Stimulated activated CD4-positive, alpha-beta T cell treated with anti-CD3 and anti-CD28 coated beads, Interleukin-1b, Interleukin-23, amount 100 ng/mL, for 24 hours (primary cell): ENCODE measurements at places on chromosomes 6 and 20.

- no peak for DNase-seq
These were observed 30.3 kb upstream of the TMEM181 start for GRCh38 chr6:158529629-158530028.

DNA sequence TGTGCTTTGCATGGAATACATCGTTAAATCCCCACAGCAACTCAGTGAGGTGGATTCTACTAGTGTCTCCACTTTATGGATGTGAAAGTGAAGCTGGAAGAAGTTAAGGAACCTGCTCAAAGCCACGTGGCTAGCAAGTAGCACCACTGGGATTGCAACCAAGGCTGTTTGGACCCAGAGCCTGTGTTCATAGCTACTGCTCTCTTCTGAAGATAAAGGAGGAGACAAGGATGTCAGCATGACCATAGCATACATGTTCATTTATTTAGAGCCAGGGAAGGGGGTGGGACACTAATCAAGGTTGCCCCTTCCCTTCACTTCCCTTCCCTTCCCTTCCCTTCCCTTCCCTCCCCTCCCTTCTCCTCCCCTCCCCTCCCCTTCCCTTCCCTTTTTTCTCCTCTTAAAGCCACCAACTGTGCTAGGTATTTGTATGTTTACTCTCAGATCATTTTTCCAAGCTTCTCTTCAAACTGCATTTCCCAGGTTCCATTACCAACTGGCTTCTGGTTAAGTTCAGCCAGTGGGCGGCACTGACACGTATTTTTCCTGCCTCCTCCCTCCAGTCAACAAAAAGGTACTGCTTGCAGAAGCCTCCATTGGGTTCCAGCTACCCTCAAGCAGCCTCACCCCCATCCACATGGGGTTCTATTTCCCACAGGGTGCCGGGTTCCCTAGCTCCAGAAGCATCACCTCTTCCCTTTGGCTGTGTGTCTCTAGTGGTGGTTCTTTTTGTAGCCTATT, 134.9 kb downstream of the BCAS1 start:
- DNase-seq = no peak

GRCh38 chr20:38286586-38287531, 17.1 kb upstream of the BPI start:
- no peak for DNase-seq

DNA sequence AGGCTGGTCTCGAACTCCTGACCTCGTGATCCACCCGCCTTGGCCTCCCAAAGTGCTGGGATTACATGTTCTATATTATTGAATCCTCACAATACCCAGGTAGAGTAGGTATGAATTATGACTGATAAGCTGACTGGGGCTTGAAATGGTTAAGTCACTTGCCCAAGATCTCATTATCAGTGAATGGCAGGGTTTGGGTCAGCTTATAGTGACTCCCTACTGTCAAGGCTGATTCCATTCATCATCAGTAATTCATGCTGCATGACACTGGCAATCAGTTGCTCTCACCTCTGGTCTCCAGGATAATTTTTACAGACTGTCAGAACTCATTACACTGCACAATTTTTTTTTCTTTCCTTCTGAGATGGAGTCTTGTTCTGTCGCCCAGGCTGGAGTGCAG, 127.6 kb downstream of the KIF13A start:
- DNase-seq = no peak

DNA sequence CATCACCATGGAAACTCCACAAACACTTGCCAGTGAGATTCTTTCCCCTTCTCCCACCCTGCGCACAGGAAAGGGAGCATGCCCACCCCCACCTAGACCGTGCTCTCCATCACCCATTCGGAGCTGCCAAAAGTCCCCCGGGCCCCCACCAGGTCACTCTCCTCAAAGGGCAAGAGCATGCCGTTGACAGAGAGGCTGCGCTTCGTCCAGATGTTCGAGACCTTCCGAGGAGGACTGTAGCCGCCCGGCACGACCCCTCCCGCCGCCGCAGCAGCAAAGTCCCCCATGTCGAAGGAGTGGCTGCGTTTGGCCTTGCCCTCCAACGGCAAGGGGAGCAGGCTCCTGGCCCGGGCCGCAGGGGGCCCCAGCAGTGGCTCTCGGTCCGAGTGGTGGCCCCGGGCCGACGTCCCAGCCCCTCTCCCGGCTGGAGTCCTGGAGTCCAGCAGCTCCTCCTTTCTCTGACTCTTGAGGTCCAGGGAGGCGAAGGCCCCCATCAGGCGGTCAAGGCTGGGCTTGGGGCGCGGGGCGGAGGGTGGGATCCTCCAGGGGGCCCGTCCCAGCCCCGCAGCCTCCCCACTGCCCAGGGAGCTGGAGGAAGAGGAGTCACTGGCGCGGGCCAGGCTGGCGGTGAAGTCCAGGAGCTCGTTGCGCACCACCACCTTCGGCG, 195.2 kb downstream of the LRFN2 start:
- DNase-seq = no peak

DNA sequence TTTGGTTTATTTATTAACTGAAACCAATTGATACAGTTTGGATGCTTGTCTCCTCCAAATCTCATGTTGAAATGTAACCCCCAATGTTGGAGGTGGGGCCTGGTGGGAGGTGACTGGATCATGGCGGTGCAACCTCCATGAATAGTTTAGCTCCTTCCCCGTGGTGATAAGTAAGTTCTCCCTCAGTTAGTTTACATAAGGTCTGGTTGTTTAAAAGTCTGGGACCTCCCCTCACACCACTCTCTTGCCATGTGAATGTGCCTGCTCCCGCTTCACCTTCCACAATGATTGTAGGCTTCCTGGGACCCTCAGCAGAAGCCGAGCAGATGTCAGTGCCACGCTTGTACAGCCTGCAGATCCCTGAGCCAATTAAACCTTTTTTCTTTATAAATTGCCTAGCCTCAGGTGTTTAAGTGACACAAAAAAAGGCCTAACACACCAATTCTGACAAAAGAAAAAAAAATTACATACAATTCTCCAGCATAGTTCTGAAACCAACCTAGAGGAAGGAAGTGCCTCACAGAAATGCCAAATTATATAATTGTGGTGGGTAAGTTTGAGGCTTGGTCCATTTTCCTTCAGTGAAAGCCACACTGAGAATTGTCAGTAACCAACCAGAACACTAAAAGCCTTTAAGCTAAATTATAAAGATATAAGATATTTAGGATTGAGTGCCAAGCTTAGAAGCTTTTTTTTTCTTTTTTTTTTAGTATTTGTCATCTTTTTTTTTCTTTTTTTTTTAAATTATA, 15.0 kb downstream of the MAP7 start:
- DNase-seq = no peak

DNA sequence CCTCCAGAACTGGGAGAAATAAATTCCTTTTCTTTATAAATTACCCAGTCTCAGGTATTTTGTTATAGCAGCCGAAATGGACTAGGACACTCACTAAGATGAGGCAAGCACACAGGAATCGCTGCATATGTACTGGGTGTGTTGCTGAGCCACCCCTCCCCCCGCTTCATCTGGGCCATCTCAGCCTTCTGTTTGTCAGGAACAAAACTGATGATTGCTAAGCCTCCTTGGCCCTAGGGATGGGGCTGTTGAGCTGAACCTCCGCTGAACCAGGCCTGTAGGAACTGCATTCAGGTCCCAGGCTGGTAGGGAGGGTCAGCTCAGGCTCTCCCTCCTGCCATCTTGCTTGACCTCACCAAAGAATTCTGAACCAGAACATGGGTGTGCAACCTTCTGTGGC, 108.6 kb downstream of the MAP3K7 start:
- no peak for DNase-seq

GRCh38 chr6:158739673-158740072, 79.5 kb downstream of the EZR start:
- DNase-seq = no peak

- DNase-seq = no peak
These were observed 51.2 kb upstream of the GPR31 start for GRCh38 chr6:167208819-167209576.

GRCh38 chr6:132964101-132964867, 149.9 kb downstream of the RPS12 start:
- no peak for DNase-seq

DNA sequence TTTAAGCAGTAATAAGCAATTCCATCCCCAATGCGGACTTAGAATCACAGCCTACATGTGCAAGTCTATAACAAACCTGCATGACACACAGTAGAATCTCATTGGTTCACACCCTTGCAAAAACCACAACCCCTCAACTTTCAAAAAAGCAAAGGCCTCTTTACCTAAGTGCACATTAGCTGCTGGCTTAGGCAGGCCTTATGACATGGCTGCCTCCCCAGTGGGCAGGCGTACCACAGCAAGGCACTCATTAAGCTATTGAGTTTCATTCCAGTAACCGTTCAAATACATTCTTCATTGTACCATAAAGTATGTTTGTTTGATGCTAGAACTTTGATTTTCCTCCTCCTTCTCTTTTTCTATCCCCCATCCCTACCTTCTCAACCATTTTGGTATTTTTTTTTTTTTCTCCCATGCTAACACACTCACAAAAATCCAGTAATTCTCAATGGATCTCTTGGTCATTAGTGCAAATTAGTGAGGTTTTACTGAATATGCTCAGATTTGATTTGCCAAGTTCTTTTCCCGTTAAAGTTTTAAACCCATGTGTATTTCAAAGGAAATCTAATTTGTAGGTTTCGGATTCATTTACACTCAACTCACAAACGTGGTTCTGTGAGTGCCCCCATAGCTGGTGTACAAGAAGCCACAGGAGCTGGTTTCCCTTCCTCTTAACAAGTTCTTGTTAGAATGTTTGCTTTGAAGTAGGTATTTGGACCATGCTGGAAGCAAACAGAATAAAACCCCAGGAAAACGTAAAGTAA, 460.4 kb upstream of the RUNX2 start:
- DNase-seq = no peak

GRCh38 chr6:169984181-169985120, 233.0 kb downstream of the ERMARD start:
- no peak for DNase-seq

GRCh38 chr6:52511572-52512151, 65.2 kb downstream of the TRAM2 start:
- DNase-seq = no peak

GRCh38 chr6:88454658-88455057, 288.5 kb upstream of the CNR1 start:
- DNase-seq = no peak

DNA sequence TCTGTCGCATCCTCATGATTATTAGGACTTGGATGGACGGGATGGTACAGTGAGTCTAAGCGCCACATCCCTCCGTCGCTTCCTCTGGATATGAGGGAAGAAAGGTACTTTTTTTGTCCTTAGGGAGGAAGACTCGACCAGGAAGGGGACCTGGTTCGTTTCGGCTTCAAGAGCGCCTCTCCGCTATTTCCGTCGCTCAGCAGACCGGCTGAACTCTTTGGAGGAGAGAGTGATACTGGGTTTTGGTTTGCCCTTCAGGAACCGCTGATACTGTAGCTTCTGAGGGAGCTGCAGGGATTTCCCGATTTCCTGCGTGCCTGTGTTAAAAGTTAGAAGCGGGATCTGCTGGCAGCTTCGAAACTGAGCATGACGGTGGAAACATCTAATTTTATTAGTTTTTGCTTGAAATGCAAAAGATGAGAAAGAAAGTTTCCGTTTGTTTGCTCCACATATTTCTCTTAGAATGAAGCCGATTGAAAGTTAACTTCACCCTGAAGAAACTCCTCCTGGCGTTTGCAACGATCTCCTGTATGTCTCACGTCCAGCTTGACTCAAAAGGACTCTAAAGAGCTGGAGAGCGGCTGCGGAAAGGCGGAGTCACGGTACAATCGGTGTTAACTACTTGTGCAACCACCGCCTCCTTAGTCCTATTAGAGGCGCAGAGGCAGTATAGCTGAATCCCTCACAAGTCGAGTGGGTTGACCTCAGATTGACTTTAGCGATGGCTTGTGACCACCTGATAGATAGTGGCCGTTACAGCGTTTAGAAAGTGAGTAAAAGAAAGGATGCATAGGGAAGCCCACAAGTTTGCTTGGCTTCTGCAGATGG, 129.4 kb downstream of the TRIM27 start:
- DNase-seq = no peak

GRCh38 chr20:56348746-56349145, 10.0 kb upstream of the FAM210B start:
- DNase-seq = no peak

GRCh38 chr20:50208085-50208491, 17.5 kb downstream of the CEBPB start:
- no peak for DNase-seq

DNA sequence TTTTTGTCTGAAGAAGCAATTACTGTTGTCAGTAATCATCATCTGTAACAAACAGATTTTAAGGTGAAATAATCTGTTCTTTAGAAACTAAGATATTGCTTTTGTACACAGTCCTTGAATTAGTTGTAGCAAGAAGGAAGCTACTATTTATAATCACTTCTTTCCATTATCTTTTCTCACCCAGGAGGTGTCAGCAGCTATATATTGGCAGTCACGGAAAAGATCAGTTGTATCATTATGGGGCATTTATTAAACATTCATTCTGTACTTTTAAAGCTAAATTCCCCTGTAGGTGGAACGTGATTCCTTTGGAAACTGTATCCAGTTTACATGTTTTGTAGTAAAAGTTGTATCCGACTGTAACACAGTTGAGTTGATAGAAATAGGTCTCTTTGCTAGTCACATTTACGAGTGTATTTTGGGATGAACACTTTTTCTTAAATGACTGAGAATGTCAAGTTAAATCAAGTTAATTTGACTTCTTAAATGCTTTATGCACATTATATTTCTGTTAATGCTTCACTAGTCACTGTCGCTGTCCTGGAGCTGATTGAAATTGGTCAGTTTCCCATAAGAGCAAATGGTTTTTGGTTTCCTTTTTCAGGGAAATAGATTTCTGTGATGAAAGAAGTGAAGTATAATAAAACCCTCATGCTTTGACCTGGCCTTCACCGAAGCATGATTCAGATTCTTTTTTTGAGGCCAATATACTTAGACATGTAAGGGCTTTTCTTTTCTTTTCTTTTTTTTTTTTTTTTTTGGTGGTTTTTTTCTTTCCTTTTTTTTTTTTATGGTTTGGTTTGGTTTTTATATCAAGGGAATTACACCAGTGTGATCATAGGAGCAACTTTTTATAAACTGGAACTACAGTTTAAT, 5.1 kb downstream of the QKI start:
- no peak for DNase-seq

- DNase-seq = no peak
These were observed 115.2 kb upstream of the ARMC2 start for GRCh38 chr6:108733051-108733450.

DNA sequence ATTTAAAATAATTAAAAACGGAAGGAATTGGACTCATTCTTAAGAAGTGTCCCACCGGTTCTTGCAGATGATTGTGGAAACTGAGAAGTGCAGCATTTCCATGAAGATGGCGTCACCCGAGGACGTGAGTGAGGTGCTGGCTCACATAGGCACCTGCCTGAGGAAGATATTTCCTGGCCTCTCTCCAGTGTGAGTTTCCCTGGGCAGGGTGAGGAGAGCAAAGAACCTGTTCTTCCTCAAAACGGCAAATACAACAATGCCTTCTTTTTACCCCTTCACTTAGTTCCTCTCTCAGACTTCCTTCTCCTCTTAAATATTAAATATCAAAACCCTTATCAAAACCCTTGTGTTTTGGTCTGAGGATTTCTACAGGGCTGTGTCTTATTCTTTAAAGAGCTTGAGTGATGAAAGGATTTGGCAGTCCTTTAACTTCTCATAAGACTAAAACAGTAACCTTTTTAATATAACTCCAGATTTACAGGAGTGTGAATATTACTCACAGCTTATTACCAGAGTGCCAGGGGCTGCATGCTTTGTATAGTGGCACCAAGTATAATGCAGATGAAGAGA, 156.3 kb downstream of the CARMIL1 start:
- DNase-seq = no peak

- DNase-seq = no peak
These were observed 568.6 kb downstream of the HAO1 start for GRCh38 chr20:7371518-7372163.
